ENCODE measurements at places on chromosomes 5 and 9.

DNA sequence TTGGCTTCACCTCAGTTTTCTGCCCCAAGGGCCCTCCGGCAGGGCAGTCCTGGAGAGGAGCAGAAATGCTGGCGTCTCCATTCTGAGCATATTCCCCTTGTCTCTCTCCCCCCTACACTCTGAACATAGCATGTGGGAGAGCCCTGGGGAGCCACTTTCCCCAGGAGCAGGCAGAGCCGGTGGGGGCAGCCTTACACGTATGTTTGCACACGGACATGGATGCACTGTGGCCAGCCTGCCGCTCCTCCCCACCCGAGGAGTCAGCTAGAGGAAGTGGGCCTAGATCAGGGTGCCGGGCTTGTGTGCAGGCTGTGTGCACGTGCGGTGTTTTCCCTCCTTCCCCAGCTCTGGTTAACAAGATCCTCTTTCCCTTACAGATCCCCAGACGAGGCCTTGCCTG, 25.4 kb upstream of the POMT1 start:
- DNase-seq: no peak

GRCh38 chr9:94993160-94993820, 266.8 kb downstream of the AOPEP start:
- DNase-seq: no peak

- no peak for DNase-seq
Measured at GRCh38 chr5:172274951-172275753, 8.4 kb downstream of the UBTD2 start.

GRCh38 chr9:120438111-120438510, 141.9 kb downstream of the CDK5RAP2 start:
- DNase-seq: no peak

- DNase-seq: no peak
Measured at GRCh38 chr5:90803381-90803780, 244.8 kb downstream of the ADGRV1 start.

- DNase-seq: no peak
Measured at GRCh38 chr5:83377131-83377865, 94.2 kb upstream of the VCAN start.

DNA sequence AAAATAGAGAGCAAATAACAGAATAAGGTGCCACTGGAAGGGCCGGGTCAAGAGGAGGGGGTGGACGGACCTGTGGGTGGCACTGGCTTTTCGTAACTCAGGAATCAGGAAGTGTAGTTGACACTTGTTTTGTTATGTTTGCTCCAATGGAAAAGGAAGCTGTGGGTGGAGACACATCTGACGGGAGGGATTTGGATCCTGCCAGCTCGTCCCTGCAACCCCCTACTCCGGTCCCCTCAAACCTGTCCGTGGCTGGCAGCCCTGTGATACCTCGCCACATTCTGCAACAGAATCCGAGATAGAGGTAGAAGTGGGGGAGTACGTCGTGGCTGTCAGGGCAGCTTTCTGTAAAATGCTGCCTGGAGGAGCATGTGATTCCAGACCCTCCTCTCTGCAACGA, 104.2 kb upstream of the IER5L start:
- DNase-seq: peak; percentile 68

Measured in H7 (cell line).